NT2/D1 (cell line): ENCODE measurements at places on chromosomes 3 and 15.
A peak's percentile ranks its signal among the peaks of the same experiment; 100 is the strongest.

GRCh38 chr3:139291276-139292051 lies 52.4 kb upstream of the MRPS22 start:
- no peak for DNase-seq

GRCh38 chr3:48678566-48679380 lies 6.9 kb downstream of the NCKIPSD start:
- no peak for DNase-seq

- DNase-seq, result no peak
These were observed 119.1 kb downstream of the ATG7 start for GRCh38 chr3:11391174-11391879.

DNA sequence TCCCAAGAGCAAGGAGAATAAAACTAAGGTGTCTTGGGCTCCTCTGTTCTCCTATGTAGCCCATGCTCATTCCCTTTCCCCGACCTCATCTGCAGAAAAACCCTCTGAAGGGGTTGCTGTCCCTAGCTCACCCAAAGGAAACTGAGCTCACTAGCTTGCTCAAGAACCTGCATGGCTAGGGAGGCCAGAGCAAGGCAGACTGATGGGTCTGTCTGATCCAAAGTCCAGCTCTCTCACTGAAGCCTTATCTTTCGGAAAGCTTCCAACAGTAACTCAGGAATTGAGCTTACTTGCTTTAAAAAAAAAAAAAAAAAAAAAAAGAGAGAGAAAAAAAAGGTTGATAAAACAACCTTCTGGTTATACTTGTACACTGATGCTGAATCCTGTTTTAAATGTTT lies 141.4 kb upstream of the TOPAZ1 start:
- DNase-seq, result no peak

- DNase-seq, result peak; percentile 35
These were observed 220.2 kb downstream of the NTRK3 start for GRCh38 chr15:88036154-88036839.

DNA sequence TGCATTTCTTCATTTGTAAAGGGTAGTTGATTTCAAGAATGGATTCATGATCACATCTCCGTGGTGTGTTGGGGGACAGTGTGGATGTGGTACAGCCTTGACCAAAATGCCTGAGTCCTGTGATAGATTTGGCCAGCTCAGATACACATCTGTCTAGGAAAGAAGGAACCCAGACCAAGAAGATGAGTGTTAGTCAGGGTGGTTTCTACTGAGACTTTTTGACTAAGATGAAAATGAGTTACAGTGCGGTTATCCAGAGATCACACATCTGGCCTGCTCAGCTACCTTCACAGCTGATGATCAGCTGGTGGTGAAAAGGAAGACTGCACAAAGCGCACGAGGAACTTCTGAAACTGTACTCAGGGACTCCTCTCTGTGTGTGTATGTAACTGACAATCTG lies 68.0 kb downstream of the FNDC3B start:
- DNase-seq, result no peak

- DNase-seq, result no peak
These were observed 49.9 kb upstream of the RAB6B start for GRCh38 chr3:133945381-133946095.

DNA sequence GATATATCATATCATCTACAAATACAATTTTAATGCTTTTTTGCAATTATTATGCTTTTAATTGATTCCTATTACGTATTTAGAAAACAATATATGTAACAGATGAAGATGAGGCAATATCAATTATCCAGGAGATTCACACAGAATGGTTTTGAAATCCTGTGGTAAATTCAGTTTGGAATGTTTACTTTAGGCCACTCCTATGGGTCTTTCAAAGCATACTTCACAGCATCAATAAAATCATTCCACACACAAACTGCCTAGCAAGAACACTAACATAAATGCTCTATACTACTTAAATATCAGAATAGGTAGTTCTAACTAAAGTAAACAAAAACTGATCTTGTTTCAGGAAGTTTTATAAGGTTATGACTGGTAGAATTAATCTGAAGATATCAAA lies 90.5 kb downstream of the FAM227B start:
- no peak for DNase-seq

DNA sequence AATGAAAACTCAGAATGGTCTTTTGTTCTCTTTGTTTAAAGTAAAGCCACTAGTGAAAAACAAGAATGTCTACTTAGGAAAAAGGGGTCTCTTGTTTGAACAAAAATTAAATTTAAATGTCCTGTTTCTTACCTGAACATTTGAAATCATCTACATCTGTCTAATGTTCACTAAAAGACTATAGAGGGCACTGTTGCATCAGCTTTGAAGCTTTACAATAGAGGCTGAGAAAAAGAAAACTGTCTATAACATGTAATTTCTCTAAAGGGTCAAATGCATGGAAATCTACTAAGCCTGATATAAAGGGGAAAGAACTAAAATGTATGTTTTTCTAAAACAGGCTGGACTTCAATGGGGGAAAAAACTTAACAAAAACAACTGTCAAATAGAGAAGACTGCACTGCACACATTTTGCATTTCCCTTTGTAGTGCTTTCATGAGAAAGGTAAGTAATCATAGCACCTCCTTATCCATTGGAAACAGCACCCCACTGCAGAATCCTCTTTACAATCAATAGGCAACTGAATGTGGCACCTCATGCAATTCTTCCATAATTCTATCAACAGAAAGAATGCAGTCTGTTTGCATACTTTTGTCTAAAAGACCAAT lies 26.3 kb downstream of the DPH6 start:
- no peak for DNase-seq

DNA sequence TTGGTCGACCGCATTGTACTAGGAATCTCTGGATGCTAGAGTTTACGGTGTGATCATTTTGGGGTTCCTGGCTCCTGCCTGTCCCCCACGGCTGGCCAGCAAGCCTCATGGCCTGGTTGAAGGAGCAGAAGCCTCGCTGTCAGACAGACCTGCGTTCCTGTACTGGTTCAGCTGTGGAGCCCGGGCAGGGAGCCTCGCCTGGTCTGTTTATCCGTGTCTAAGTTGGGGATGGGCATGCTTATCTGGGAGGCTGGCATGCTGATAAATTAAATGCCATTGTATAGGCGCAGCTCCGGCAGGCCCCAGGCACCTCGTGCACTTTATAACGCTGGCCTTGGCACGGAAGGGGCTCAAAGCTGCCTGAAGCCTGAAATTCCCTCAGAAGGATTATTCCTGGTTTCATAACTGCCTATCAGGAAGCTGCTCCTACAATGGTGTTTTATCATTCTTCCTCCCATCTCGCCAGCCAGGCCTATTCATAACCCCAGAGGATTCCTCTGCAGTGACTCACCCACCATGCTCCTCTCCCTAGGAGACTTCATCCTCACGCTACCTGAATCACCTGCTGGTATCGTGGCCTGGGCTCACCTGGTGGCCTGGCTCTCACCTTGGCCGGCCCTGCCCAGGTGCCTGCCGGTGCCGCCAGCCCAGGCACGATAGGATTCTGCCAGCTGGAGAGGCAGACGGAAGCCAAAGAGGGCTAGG lies 110.9 kb downstream of the ASB7 start:
- no peak for DNase-seq

GRCh38 chr15:75038231-75038630 lies 14.8 kb downstream of the PPCDC start:
- no peak for DNase-seq

DNA sequence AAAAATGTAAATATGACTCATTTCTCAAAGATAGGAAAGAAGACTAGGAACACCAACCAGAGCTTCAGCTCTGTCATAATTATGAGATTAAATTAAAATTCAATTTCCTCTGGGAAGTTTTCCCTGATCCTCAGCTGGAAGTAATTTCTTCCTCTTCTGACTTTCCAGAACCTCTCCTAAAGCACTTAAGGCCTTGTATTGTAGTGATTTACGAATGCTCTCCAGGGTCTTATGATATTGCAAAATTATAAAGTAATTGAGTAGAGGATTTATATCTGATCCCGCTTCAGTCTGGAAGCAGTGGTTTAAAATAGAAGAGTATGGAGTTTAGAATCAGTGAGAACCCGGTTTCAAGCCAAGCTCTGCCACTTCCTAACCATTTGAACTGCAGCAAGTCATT lies 279.8 kb downstream of the ZPLD1 start:
- no peak for DNase-seq

- no peak for DNase-seq
These were observed 18.3 kb upstream of the RFX7 start for GRCh38 chr15:56261854-56262509.

DNA sequence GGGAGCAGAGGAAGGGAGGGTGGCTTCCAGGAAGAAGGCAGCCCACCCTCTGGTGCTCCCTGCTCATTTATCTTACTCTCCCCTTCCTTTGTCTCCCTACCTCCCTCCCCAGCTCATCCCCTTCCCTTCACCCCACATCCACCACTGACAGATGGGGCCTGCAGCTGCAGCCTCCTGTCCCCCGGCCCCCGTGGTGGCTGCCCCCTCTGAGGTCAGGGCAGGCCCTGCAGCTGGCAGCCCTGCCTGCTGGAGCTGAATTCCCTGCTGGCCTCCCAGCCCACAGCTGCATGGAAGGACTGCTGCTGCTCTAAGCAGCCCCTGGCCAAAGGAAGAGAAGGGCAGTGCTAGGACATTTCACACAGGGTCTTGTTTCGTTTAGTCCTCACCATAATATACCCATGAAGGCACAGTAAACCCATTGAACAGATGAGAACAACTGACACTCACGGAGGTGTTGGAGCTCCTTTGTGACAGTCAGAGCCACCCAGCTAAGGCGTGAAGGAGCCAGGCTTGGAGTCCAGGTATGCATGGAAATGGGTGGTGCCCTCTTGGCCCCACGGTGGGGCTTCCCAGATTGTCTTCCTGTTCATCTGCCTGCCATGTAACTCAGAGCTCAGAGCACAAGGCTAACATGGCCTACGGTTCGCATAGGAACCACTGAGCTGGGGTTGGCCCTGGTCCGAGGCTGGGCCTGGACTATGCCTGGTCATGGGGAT lies 121.7 kb upstream of the PRR20G start:
- no peak for DNase-seq

DNA sequence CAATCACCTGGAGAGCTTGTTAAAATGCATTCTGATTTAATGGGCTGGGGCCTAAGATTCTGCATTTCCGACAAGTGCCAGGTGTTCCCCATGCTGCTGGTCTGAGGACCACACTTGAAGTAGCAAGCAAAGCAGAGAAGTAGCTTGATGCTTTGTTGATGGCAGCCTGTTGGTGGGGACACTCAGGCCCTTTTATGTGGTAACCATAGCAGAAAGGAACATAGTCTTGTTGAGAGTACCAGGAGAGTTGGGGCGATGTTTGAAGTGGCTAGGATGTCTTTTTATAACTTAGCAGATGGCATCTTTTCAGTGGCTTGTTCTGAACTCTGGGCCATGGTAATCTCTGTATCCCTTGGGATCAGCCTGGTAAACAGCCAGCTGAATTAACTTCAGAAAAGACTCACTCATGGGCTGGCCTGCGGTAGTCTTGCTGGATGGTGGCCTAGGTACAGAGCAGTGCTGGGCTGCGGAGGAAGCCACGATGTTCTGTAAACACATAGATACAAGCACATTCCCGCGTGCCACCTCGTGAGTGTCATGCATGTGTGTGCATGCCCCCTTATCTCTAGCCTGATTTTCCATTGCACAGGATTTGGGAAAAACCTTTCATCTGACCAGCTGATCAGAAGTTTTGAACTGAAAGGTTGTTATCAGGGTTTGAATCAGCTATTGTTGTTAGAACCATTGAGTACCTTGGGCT lies 292.4 kb upstream of the LRRFIP2 start:
- DNase-seq, result no peak

DNA sequence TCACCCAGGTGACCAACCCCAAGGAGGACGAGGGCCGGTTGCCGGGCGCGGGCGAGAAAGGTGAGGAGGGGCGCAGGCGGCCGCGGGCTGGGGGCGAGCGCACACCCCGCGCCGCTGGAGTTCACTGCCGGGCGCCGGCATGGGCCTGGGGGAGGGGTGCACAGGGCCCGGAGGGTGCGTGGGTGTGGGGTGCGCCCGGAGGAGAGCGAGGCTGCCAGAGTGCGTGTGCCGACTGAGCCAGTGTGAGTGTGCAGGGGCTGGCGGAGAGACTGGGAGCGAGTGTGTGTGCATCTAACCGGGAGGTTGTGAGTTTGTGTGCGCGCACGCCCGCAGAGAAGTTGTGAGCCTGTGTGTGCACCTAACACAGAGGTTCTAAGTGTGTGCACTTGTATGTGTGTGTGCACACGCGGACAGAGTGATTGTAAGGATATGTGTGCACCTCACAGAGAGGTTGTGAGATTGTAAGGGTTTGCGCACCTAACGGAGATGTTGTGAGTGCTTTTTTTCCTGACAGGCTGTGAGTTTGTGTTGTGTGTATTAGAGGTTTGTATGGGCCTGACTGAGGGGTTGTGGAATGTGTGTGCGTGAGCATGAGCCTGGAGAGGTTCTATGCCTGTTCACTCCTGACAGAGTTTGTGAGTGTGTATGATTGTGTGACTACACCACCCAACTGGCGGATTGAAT lies 681 bp downstream of the CTDSPL start:
- no peak for DNase-seq

DNA sequence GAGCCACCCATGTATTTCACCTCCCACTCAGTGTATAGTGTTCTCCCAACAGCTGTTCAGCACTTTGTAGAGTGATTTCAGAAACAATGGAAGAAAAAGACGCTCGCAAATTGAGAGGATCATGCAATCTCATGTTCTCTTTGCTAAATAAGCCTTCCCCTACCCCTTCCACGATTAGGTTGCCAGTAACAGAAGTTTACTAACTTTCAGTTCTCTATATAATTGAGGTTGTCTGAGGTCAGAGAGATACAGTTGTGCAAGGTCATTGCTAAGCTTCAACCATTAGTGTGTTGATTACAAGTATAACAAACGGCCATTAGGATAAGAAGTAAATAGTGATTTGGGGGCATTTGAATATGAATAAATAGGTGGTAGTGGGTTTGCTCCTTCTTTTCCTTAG lies 99.6 kb downstream of the TUSC7 start:
- DNase-seq, result no peak

DNA sequence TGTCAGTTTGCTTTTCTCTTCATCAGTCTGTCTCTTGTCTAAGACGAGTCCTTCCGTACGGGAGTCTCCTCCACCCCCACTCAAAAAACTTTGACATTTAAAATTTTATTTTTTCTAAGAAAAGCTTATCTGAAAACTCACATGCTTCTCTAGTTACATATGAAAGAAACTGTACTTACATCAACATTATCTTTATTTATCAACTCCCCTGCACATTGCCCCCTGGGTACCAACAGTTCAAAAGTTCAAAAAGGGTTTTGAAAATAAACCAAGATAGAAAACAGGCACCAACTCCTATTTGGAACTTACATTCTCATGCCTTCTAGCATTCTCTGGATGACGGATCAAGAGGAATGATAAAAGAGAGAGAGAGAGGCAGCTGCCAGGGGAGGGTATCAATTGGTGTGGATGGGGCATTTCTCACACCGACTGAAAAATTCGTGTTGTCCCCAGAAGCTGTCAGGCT lies 182.5 kb downstream of the FOXP1 start:
- DNase-seq, result no peak

- peak; percentile 67 for DNase-seq
These were observed 28.1 kb upstream of the CORO2B start for GRCh38 chr15:68550498-68551295.

- no peak for DNase-seq
These were observed 816.6 kb downstream of the EPHA3 start for GRCh38 chr3:89923921-89924610.

GRCh38 chr15:26983822-26984221 lies 12.8 kb downstream of the GABRG3 start:
- DNase-seq, result no peak

- DNase-seq, result no peak
These were observed 14.0 kb downstream of the PYGO1 start for GRCh38 chr15:55574096-55574495.

- peak; percentile 27 for DNase-seq
These were observed 82.5 kb downstream of the ADAM10 start for GRCh38 chr15:58666957-58667356.

GRCh38 chr15:36428102-36428845 lies 151.2 kb upstream of the CDIN1 start:
- DNase-seq, result peak; percentile 20

- no peak for DNase-seq
These were observed 86.2 kb downstream of the SEC22A start for GRCh38 chr3:123287962-123288302.
